ENCODE measurements at places on chromosomes 2 and 18.

GRCh38 chr2:126852361-126852760, 46.3 kb upstream of the TEX51 start:
- DNase-seq, result no peak

GRCh38 chr2:19843992-19844515, 57.7 kb downstream of the TTC32 start:
- DNase-seq, result no peak

DNA sequence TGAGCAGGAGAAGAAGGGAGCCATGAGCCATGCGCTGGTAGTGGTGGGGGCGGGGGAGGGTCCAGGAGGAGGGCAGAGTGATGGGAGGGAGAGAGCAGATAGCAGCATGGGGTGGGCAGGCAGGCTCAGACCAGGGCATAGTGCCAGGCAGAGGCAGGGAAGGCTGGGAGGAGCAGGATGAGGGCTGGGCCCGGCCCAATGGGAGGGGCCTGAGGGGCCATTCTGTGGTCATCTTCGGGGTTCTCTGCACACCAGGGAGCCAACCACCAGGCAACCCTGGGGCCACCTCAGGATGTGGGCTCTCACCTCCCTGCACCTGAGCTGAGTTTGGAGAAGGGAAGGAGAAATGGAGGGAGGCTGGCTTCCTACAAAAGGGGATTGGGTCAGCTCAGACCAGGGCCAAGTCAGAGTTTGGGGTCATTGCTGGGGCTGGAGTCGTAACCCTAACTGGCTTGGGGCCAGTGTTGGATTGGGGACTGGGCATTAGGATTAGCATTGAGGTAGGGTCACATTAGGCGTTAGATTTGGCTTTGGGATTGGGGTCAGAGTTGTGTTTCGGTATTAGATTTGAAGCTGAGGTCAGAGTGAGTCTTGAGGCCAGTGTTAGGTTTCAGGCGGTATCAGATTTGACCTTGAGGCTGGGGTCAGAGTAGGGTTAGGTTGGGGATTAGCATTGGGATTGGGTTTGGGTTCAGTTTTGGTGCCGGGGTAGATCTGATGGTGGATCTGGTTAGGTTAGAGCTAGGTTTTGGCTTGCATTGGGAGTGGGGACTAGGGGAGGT, 11.2 kb downstream of the VIL1 start:
- no peak for DNase-seq

DNA sequence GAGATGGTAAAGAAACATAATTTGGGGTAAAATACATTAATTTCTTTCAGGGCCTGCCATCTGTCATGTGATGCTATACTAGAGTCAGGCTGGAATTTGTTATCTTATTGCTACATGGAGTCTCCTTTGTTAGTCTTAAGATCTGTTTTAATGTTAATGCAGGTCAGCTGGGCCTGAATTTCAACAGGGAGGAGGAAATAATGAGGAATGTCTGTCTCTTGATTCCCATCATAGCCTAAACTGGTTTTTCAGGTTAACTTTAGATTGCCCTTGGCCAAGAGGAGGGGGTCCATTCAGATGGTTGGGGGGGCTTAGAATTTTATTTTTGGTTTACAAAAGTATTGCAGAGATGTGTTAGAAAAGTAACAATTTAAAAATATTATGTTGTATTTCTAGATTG, 19.0 kb upstream of the FEZ2 start:
- DNase-seq, result no peak

- DNase-seq, result no peak
These were observed 121.3 kb downstream of the FMNL2 start for GRCh38 chr2:152456262-152456661.

DNA sequence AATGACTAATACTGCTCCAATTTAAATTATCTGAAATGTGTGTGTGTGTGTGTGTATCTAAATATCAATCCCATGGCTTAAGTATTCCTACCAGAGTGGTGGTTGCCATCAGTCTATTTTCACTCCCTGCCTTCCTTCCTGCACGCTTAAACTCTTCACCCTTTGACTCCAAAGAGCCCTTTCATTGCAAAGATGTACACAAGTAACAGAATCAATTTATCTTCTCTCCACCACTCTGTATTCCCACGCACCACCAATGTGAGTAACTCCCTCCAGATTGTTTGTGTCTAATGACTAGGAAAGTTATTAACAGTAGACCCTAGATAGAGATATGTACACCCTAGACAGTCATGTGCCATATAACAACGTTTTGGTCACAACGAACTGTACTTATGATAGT, 42.8 kb downstream of the ARL6IP6 start:
- DNase-seq, result no peak

- peak; percentile 59 for DNase-seq
These were observed 172 bp downstream of the PRKD3 start for GRCh38 chr2:37324536-37324785.

DNA sequence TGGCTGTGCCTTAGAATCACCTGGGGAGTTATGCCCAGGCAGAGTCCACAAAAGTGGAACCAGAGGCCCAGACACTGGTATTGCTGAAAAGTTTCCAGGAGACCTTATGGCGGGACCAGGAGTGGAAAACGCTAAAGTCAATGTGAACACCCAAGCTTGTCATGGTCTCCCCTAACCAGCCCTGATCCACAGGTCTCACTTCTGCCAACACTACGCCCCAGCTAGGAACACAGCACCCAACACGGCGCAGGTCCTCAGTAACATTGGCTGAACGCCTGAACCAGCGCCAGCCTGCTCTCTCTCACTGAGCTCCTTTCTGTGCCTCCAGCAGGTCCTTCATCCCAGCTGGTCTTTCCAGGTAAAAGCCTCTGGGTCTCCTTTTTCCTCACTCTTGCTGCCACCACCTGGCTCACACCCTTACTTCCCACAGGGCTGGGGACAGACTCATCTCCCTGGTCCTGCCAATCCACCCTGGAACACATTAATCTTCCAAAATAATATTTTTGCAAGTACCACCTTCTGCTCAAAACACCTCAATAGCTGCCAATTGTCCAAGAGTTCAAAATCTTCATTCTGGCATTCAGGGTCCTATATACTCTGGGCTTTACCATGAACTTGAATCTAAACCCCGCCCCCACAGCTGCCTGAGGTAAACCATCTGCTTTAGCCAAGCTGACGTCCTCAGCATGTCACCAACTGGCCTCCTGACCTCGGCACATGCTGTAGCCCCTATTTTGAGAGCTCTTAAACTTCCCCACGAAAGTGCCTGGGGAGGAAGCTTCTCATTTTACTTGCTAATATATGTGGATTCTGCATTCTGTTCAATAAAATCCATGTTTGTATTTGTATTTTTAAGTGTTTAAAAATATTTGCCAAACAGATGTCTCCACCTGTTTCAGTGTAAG, 34.6 kb downstream of the ADCY3 start:
- DNase-seq, result no peak

DNA sequence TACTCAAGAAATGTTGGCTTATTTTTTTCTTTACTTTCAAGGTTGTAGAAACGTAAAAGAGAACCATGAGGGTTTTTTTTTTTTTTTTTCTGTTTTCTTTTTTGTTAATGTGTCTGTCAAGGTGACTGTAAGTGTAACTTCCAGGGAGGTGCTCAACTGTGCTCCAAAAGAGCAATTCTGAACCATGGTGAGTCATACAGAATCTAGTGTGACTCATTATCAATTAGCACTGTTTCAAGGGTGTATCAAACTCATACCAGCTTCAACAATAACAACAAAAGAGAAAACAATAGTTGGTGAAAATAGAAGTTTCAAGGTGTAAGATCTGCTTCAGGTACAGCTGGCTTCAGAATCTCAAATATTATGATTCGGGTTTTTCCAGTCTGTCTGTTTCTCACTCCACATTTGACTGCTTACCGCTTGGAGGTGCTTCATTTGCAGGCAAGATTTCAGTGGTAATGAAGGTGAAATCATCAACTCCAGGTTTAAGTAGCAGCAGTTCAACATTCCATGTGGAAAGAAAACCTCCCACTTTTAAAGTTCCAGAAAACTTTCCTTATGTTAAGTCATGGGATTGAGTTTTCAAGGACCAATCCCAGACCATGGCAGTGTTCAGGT, 850.6 kb downstream of the CNTNAP5 start:
- DNase-seq, result no peak

- no peak for DNase-seq
These were observed 573.3 kb downstream of the LRP1B start for GRCh38 chr2:141557329-141558095.

- peak; percentile 70 for DNase-seq
These were observed 35.2 kb upstream of the GPD2 start for GRCh38 chr2:156400706-156401678.

DNA sequence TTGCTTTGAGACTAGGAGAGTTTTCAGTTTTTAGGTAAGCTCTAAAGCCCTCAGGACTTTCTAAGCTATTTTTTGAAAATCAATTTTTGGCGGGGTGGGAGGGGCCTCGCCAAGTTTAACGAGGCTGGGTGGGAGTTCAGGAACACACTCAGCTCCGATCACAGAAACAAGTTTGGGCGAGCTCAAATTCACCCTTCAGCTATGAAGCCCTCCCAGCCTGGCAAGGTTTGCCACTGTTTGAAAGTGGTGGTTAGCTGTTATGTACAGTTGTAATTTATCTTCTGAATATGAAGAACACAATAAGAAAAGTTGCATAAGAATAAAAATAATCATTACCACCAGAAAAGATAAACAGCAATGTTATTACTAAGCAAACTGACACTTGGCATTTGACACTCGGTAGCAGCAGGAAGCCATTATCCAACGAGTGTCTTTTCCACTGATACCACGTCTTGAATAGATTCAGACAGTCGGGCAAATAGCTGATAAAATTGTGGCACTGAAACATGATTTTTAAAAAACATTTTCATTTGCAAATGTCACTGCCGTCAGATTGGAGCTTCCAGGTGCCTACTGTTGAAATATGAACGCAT, 59.8 kb downstream of the KCTD1 start:
- no peak for DNase-seq

GRCh38 chr2:184339966-184340365, 258.4 kb upstream of the ZNF804A start:
- no peak for DNase-seq

DNA sequence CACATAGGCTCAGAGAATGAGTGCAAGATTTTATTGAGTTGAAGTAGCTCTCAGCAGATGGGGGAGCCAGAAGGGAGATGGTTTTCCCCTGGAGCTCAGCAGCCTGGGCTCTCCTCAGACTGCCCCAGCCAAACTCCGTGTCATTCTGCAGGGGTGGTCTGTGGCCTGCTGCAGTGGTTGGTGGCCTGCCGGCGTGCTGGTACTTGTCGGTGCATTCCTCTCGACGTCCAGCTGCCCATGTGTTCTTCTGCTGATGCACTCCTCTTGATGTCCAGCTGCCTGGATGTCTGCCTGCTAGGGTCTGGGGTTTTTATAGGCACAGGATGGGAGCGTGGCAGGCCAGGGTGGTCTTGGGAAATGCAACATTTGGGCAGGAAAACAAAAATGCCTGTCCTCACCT, 25.6 kb upstream of the TMEM17 start:
- no peak for DNase-seq

- DNase-seq, result no peak
These were observed 305.2 kb downstream of the MYCN start for GRCh38 chr2:16245481-16246054.

DNA sequence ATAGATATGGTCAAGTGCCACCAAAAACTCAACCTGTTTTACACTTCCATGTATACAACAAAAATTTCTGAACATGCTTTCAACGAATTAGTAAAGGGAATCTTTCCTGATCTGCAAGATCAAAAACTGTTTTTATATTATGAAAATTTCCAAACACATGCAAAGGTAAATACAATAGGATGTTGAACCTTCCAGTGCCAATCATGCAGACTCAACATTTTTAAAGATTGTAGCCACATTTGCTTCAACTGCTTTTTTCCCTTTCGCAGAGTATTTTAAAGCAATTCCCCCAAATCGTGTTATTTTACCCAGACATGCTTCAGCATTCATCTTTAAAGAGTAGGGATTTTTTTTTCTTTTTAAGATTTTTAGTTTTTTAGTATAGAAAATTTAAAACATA, 40.3 kb downstream of the UBR3 start:
- DNase-seq, result no peak

DNA sequence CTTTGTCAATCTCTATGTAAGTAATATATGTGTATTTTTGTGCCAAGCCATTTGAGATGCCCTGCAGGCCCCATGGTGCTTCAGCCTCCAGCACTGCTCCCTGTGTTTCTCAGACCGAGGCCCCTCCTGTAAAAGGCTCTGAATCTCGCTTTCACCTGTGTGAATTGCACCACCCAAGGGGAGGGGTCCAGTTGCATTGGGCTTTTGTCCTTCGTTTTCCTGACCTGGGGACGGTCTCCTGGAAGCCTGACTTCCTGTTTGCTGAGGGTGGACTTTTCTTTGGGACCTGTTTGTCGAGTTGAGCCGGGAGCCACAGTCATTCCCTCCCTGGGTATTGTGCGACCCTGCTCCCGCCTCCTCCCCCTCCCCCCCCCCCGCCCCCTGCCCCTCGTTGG, 48.9 kb downstream of the AGAP1 start:
- DNase-seq, result no peak

- no peak for DNase-seq
These were observed 33.3 kb downstream of the BMP10 start for GRCh38 chr2:68837861-68838341.

DNA sequence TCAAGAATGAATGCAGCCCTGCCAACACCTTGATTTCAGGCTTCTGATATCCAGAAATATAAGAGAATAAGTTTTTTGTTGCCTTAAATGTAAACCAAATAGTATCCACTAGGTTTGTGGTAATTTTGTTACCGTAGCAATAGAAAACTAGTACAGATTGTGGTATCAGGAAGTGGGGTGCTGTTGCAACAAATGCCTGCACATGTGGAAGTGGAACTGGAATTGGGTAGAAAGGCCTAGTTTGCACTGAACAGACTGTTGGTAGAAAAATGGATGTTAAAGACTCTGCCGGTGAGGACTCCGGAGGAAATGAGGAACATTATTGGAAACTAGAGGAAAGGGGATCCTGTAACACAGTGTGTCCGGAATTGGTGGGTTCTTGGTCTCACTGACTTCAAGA, 145.8 kb upstream of the MGAT5 start:
- no peak for DNase-seq

DNA sequence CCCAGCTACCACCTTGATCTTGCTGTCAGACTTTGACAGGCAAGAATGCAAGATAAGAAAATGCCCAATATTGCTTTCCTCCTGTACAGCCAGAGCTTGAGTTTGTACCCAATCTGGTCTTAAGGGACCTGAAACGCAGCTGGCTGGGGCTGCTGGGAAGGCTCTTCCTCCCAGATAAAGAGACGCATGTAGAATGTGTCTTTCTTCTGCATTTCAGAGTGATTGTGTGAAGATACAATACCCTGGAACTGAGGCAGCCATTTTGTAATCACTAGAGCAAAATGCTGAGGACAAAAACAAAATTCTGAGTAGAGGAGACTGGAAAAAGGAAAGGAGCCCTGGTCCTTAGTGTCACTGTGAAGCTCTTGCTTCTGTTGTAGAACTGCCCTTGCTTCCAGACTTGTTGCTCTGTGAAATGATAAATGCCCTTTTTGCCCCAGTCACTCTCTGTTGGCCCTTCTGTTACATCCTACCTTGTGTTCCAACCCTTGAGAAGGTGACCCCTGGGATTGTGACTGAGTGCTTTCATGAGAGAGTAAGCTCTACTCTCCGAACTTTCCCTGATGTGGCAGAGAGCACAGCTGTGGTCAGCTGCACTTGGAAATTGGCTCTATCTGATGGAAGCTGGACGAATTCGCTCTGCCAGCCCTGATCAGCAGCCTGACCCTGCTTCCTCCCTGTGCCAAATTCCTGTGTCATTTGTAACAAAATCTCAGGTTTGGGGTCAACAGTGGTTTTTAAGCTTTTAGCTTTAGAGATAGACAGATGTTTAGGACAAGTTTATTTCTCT, 137.4 kb upstream of the RBMS1 start:
- DNase-seq, result no peak

All from T-helper 9 cell (primary cell).